Right lung (tissue), 10 donors: ENCODE measurements at places on chromosomes 1 and 21.

- DNase-seq = no peak
Measured at GRCh38 chr21:24737296-24737850, 869.9 kb downstream of the MRPL39 start.

- DNase-seq = no peak
Measured at GRCh38 chr1:117646007-117646811, 40.4 kb downstream of the TENT5C start.

GRCh38 chr1:5571438-5571837 is 420.8 kb downstream of the NPHP4 start:
- DNase-seq = peak; percentile 5

GRCh38 chr1:96596226-96596922 is 125.2 kb upstream of the PTBP2 start:
- DNase-seq = no peak

- DNase-seq = no peak
Measured at GRCh38 chr1:153245466-153245865, 14.0 kb upstream of the LORICRIN start.

DNA sequence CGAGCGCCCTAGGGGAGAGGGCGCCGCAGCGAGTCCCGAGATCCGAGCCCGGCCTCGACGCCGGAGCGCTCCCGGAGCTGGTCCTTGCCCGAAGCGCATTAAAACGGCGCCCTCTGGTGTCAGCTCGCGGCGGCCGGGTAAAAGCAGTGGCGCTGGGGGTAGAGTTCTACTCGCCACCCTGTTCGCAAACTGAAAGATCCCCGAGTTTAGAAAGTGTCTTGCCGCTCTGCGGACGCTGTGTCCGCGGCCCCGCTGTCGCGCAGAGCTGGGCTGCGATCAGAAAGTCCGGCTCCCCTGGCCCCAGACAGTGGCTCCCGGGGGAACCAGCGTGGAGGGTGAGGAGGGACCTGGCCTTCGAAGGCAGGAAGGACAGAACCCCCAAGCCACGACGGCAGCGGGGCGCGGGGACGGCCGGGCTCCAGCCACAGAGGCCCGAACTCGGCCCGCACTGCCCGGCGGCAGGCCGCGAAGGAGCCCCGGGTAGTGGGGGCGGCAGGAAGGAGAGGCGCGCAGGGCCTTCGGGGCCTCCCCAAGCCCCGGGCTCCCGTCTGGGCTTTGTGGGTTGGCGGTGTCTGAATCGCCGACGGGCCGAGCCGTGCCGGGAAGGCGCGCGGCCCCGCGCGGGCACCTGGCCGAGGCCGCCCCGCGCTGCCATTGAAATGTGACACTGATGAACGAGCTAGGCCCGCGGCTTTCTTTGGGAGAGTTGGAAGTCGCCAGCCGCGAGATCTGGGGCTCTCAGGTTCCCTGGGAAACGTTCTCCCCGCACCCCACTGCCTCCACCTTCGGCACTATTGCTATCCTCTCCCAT is 39.1 kb upstream of the NFIA start:
- peak; percentile 81 for DNase-seq

- DNase-seq = no peak
Measured at GRCh38 chr1:22318279-22318981, 133.2 kb upstream of the ZBTB40 start.
